Stimulated activated CD4-positive, alpha-beta T cell treated with anti-CD3 and anti-CD28 coated beads, TNF-alpha, amount 100 ng/mL, for 48 hours (primary cell): ENCODE measurements at places on chromosomes 5 and 9.

- no peak for DNase-seq
These were observed 94.0 kb downstream of the MSX2 start for GRCh38 chr5:174818430-174818829.

- no peak for DNase-seq
These were observed 98.4 kb downstream of the FNBP1 start for GRCh38 chr9:129944506-129945116.

GRCh38 chr5:150918613-150919012 lies 13.8 kb upstream of the ZNF300 start:
- no peak for DNase-seq

DNA sequence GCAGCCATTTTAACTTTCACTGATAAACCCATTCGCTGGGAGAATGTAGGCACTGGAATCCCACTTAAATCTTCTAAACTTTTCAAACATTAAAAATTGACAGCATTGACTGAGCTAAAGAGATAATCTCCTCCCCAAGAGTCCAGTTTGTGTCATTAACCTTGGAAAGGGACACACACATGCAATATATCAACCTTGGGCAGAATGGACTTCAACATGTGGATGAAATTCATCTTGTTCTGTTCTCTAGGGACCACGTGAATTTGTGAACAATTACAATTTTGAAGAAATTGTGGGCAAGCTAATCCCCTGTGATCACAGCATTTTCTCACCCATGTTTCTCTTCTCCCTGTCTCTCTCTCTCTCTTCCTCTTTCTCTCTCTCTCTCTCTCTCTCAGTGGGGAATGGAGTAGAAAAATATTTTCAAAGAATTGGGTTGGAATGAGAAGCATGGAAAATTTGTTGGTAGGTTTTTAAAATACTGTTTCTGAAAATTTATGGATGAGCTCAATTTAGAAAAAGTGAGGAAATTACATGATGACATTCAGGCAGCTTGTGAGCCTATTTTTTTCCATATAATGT lies 553.7 kb downstream of the EBF1 start:
- DNase-seq, result no peak

DNA sequence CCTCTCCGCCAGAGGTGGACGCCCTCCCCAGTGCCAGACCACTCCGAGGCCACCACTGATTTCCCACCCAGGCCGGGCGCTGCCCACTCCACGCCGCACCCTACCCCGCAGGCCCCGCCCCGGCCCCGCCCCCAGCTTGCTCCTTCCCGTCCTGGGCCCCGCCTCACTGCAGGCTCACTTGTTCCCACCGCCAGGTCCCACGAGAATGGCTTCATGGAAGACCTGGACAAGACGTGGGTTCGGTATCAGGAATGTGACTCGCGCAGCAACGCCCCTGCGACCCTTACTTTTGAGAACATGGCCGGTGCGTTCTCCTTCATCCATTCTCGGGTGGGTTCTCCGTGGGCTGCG lies 6.5 kb downstream of the LRRC26 start:
- DNase-seq, result no peak

DNA sequence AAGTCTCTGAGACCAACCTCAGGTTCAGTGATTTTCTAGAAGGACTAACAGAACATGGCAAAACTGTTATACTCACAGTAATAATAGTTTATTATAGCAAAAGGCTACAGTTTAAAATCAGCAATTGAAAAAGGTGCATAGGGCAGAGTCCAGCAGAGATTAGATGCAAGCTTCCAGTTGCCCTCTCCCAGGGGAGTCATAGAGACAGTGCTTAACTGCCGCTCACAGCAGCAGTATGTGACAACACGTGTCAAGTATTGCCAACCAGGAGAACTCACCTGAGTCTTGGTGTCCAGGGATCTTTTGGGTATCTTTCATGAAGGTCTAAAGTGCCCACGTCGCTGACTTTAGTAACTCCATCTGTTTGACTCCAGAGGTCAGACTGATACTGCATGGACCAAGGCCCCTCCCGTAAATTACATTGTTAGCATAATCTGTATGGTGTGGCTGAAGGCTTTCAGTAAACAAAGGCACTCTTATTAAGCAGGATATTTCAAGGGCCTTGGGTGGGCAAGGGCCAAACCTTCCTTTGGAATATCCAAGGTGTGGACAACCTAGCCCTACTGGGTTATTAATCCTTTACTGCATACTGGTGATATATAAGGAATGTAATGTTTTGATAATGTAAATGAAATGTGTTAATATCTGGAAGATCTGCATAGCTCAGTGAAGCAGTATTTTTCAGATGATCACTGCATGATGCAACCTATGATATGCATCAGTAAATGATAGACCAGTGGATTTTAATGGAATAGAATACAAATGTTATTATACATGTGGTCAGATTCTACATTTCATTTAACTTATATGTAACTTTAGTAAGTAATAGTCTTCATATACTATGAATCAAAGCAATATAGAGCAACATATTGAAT lies 44.0 kb downstream of the RASA1 start:
- no peak for DNase-seq

DNA sequence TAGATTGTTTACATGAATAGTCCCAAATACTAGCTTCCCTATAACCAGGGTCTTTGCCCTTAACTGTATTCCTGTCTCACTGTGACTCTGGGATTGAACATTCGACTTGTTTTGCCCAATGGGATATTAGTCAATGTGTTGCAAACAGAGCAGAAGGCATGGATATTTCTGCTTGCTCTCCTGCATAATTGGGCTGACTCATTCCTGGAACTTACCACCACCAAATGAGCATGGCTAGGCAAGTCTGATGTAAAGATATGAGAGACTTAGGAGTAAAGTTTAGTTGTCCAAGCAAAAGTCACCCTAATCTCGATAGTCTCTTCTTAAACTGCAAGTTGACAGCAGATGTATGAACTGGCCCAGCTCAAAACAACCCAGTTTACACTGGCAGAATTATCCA lies 273.5 kb upstream of the CCNG1 start:
- DNase-seq, result no peak

GRCh38 chr5:174177531-174177930 lies 132.0 kb downstream of the NSG2 start:
- no peak for DNase-seq

DNA sequence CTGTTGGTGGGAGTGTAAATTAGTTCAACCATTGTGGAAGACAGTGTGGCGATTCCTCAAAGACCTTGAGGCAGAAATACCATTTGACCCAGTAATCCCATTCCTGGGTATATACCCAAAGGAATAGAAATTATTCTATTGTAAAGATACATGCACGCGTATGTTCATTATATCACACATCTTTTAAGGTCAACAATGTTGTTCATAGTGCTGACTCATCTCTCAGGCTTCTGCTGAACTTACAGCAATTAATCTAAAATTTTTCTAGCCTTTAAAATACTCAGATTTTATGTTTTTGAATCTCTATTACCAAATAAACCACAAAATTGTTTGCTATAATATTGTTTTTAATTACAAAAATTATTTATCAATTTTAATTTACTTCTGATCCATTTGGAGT lies 38.8 kb upstream of the ZNF618 start:
- no peak for DNase-seq

DNA sequence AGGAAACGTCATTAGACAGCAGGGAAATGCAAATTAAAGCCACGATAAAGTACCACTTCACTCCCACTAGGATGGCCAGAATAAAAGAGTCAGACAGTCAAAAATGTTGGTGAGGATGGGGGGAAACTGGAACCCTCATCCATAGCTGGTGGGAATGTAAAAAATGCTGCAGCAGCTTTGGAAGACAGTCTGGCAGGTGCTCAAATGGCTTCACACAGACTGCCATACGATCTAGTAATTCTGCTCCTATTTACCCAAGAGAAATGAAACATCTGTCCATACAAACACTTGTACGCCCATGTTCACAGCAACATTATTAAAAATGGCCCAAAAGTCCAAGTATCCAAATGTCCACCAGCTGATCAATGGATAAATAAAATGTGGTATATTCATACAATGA lies 158.9 kb upstream of the PHYKPL start:
- no peak for DNase-seq

- no peak for DNase-seq
These were observed 1098.8 kb downstream of the DTWD2 start for GRCh38 chr5:117889596-117889995.

- no peak for DNase-seq
These were observed 145.1 kb upstream of the PANK3 start for GRCh38 chr5:168724227-168724626.

DNA sequence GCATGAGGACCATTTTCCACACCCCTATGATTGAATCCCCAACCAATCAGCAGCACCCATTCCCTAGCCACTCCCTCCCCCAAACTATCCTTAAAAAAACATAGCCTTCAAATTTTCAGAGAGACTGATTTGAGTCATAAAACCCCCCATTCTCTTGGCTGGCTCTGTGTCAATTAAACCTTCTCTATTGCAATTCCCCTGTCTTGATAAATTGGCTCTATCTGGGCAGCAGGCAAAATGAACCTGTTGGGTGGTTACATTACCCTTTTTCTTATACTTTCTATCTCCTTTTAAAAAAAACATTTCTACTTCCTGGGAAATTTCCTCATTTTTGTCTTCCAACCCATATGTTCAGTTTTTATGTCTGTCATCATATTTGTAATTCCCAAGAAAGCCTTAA lies 220.2 kb downstream of the PDZD2 start:
- DNase-seq, result no peak

DNA sequence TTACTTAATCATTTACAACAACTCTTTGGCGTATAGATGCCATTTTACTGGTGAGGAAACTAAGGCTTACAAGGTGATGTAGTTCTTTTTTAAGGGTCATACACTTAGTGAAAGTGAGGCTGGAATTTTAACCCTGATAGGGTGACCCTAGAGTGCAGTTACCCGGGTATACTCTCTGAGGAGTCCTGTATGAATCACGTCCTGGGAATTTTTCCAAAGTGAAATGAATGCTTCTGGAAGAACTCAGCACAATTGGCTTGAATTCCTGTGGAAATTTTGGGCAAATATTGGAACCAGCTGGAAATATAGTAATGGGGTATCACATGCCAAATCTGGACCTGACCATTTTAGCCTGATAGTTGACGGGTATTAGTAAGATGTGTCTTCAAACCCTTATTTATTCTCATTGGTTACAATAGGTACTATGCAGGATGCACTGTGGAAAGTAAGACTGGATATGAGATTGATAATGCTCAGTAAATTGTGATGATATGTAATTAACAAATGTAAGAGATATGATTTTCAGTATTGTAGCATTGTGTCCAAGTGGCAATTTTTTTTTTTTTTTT lies 14.8 kb downstream of the SUB1 start:
- DNase-seq, result no peak

- DNase-seq, result no peak
These were observed 297.8 kb downstream of the FBXL17 start for GRCh38 chr5:108084105-108084504.

DNA sequence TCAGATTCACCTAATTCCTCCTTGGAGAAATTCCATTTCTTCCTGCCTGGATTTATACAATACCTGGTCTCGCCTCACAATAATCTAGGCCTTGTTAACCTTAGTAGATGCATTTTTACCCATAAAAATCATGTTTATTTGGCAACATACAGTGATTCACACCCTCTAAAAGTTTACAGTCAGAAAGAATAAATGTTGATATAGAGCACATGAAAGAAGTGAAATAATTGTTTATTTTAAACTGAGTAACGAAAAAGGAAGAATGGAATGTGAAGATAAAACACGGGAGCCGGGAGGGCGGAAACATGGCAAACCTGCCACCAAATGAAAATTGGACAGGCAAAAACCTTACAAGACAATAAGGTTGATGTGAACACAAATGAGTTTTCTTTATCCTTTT lies 28.9 kb upstream of the KCNN2 start:
- DNase-seq, result no peak

- no peak for DNase-seq
These were observed 536.9 kb upstream of the WWC1 start for GRCh38 chr5:167754501-167755021.

DNA sequence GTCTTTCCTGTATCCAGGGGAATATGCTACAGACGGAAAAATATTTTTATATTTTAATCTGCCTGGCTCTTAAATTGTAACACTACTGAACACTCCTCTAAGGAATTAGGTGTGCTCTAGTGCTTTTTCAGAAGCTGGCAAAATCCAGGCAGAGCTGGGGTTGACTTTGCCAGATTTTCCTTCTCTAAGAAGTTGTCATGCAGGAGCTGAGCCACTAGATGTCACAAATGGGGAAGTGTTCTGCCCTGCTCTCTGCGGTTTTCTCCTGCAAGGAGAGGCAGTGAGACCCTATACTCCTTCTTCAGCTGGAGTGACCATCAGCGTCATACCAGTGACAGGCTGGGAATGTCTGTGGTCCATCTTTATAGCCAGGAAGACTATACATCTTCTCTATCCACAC lies 112.5 kb downstream of the HAPLN1 start:
- no peak for DNase-seq

- no peak for DNase-seq
These were observed 19.0 kb downstream of the OLFML2A start for GRCh38 chr9:124795881-124796431.

- DNase-seq, result no peak
These were observed 50.9 kb downstream of the PRUNE2 start for GRCh38 chr9:76855015-76855414.

- DNase-seq, result no peak
These were observed 157.9 kb downstream of the RMI1 start for GRCh38 chr9:84138541-84138940.

- no peak for DNase-seq
These were observed 50.7 kb upstream of the IL6ST start for GRCh38 chr5:56045469-56045868.

GRCh38 chr9:101443364-101443771 lies 7.8 kb upstream of the ALDOB start:
- no peak for DNase-seq

DNA sequence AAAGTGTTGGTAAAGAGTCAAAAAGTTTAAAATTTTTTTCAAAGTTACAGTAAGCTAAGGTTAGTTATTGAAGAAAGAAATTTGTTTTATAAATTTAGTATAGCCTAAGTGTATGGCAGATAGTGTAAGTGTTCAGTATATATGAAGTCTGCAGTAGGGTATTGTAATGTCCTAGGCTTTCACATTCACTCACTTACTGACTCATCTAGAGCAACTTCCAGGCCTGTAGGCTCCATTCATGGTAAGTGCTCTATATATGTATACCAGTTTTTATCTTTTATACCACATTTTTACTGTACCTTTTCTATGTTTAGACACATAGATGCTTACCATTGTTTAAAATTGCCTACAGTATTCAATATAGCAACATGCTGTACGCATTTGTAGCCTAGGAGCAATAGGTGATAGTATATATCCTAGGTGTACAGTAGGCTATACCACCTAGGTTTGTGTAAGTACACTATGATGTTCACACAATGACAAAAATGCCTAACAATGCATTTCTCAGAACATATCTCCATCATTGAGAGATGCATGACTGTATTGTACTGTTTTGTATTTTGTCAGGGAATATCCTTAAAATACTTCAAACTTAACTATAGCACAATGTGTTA lies 38.5 kb downstream of the CYSTM1 start:
- DNase-seq, result no peak
